Activated CD8-positive, alpha-beta memory T cell treated with anti-CD3 and anti-CD28 coated beads, Interleukin-2, amount 10 ng/mL, durations not matched to agents 7 days and 5 days (primary cell): ENCODE measurements at places on chromosomes 5 and 9. TPM values are rescaled to one million over a fixed set of nuclear protein-coding genes. Genes with fewer than 3 reads are reported as not detected.

DNA sequence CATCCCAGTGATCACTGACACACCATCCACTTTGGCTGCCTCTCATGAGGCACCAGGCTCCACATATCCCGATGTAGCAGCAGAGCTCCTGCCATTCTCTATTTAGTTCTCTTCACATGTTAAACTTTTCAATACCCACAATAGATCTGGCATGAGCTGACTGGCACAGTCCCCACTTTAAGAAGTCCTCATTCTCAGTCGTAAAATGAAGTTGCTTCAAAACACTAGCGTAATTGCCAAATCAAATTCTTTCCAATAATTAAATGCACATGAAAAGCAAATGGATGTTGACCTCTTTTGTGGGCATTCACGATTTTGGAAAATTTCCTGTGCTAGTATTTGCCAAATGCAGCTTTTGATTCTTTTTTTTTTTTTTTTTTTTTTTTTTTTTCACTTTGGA, 32.4 kb downstream of the HAPLN1 start:
- no peak overlapping the region for H3K27ac ChIP-seq
- no peaks in the 10 kb centered on the region for H3K4me1 ChIP-seq
- H3K36me3 ChIP-seq, result no peaks in the 10 kb centered on the region
- no peaks in the 10 kb centered on the region for H3K27me3 ChIP-seq
- H3K4me3 ChIP-seq, result no peak overlapping the region

- no peak overlapping the region for H3K4me3 ChIP-seq
- no peak for DNase-seq
- no peak overlapping the region for H3K27ac ChIP-seq
These were observed 95.1 kb downstream of the ANXA2R start for GRCh38 chr5:42944989-42945388.

DNA sequence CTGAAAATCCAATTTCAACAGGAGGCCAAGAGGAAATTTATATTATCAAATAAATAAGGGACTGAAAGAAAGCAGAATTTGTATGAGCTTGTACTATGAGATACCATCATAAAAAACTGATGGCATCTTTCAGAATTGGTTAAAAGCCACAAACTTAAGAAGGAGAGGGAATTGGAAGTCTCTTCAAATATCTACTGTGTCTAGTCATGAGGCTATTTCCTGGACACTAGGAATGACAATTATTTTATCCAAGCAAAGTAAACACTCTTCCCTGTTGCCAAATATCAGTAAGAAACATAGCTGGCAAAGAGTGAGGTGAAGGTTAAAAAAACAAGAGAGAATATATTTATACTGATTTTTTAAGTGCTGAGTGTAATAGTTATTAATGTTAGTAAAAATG, 101.5 kb upstream of the ARRDC3 start:
- no peak for DNase-seq
- H3K4me3 ChIP-seq, result no peak overlapping the region
- no peak overlapping the region for H3K27ac ChIP-seq
- H3K36me3 ChIP-seq, result no peaks in the 10 kb centered on the region
- H3K4me1 ChIP-seq, result no peaks in the 10 kb centered on the region

DNA sequence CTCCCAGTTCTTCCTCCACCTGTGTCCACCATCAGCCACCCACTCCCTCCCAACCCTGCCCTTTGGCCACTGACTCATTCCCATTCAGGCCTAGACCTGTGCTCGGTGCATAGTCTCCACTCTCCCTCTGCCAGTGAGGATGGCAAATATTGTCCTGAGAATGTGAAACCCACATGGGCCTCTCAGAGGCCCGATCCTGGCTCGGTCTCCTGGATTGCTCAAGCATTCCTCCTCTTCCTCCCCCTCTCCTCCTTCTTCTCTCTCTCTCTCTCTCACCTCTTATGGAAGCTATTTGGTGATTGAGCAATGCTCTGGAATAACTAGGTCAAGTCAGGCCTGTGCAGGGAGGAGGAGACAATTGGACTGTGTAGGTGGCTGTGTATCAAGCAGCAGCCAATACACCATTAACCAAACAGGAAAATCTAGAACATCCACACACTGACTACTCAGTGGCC, 99.9 kb downstream of the KLF4 start:
- H3K4me1 ChIP-seq, result no peaks in the 10 kb centered on the region
- no peak overlapping the region for H3K4me3 ChIP-seq
- DNase-seq, result no peak
- no peaks in the 10 kb centered on the region for H3K36me3 ChIP-seq

DNA sequence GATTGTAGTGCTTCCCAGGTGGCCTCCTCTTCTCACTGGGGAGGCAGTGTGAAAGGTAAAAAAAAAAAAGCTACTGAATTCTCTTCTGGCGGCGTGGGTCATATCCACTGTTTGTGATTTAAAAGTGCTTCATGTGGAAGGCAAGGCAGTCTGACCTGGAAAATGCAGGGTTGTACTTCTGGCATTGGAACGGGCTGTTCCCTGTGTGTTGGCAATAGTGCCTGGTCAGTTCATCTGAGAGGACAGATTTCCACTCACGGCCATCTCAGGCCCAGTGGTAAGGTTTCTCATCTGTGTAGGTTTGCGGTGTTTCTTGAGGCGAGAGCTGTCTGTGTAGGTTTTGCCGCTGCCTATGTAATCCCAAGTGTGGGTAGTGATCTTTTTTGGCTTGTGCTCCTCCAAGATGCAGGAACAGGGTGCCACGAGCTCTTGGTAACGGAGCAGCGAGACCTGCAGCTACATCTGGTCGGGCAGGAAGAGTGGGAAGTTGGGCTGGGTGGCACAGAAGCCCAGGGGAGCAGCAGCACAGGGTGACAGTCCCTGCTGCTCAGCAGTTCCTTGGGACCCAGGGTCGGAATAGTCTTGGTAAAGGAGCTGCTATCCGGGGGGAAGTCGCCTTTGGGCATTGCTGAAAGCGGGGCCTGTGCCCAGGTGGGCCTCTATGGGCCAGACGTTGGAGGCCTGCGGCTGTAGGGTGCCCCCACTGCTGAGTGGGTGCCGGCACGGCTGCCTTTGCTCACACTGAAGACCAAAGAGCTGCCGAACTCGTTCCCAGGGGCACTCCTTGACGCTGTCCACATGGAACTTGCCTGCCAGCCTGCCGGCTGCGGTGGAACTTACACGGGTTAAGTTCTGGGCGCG, 11.2 kb downstream of the RCL1 start:
- H3K36me3 ChIP-seq, result peaks cover 43% of the 10 kb centered on the region
- no peak overlapping the region for H3K27ac ChIP-seq
- no peak for DNase-seq
- H3K27me3 ChIP-seq, result no peaks in the 10 kb centered on the region
- H3K4me3 ChIP-seq, result no peak overlapping the region

Gene PRDM9
- not detected for total RNA-seq

DNA sequence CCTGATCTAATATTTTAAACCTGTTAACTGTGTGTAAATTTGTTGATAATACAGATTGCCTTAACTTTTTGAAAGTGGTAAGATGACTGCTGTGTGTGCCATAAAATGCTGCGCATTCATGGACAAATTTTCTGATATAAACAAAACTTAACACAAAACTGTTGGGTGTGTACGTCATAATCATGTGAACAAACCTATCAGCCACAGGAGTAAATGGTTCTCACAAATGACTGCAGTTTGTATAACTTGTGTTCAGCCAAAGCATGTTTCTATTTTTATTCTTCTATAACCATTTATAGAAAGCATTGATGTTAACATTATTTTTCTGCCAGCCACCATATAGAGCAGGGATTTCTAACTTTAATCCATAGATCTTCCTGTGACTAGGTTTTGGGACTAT, 21.5 kb downstream of the CAMK4 start:
- H3K27ac ChIP-seq, result peak overlapping the region; percentile 52
- H3K4me3 ChIP-seq, result peak overlapping the region; percentile 4
- H3K27me3 ChIP-seq, result no peaks in the 10 kb centered on the region

Gene SOWAHA
- total RNA-seq, result not detected

Gene FOXD4L6
- total RNA-seq, result not detected

Gene CMBL
- total RNA-seq, result 3.2 TPM

Gene VCAN
- total RNA-seq, result 0.45 TPM
